ENCODE measurements at places on chromosomes 4 and X. TPM values are rescaled to one million over a fixed set of nuclear protein-coding genes. Genes with fewer than 3 reads are reported as not detected.

The F8A3 gene
- total RNA-seq = 8.8 TPM

The BMX gene
- not detected for total RNA-seq

The KIAA1210 gene
- not detected for total RNA-seq

The DMRTC1 gene
- total RNA-seq = not detected

The PAGE2B gene
- 0.52 TPM for total RNA-seq

The EIF1AX gene
- 219 TPM for total RNA-seq

The CLRN2 gene
- total RNA-seq = not detected

The VCX gene
- total RNA-seq = not detected
